ENCODE measurements at places on chromosomes 4 and X. TPM values are rescaled to one million over a fixed set of nuclear protein-coding genes. Genes with fewer than 3 reads are reported as not detected.

DNA sequence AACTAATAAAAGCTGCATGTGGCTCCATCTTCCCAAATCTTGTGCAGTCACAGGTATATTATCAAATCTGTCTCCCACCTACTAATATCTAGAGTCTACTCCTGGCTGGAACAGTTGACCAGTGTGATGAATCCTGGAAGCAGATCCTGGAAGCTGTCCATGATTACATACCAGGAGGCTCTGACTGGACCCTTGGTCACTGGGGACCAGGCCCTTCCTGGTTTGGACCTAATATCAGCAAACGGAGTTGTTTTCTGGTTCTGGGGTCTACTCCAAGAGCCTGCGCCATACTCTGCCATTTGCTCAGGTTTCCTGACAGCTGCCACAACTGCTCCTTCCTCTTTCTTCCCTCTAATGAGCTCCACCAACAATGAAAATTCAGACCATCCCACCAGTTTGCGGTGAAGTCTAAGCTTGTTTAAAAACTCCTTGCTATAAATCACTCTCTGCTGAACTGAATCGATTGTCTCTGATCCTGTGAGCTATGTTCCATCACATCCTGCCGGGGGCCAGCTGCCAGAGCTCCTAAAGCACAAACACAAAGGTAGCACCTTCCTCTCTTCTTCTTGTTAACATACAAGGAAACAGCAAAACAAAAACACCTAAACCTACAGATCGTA lies 114.2 kb downstream of the PALLD start:
- H3K27me3 ChIP-seq = no peaks in the 10 kb centered on the region
- H3K36me3 ChIP-seq = no peaks in the 10 kb centered on the region
- DNase-seq = no peak
- no peak overlapping the region for H3K4me3 ChIP-seq
- peaks cover 24% of the 10 kb centered on the region for H3K4me1 ChIP-seq

PLP1 gene
- total RNA-seq = 1.7 TPM

GRCh38 chrX:45740291-45740690 lies 539.6 kb upstream of the DIPK2B start:
- DNase-seq = no peak
- H3K4me3 ChIP-seq = no peak overlapping the region
- no peaks in the 10 kb centered on the region for H3K4me1 ChIP-seq
- H3K27ac ChIP-seq = no peak overlapping the region

CSAG2 gene
- total RNA-seq = not detected

- H3K27me3 ChIP-seq = no peaks in the 10 kb centered on the region
- H3K4me1 ChIP-seq = peaks cover 4% of the 10 kb centered on the region
- no peak overlapping the region for H3K27ac ChIP-seq
- H3K36me3 ChIP-seq = no peaks in the 10 kb centered on the region
- no peak overlapping the region for H3K4me3 ChIP-seq
- no peak for DNase-seq
Observed at GRCh38 chr4:152540293-152540674, 4.4 kb upstream of the FBXW7 start.

GRCh38 chr4:186650401-186651180 lies 73.1 kb downstream of the FAT1 start:
- no peak overlapping the region for H3K4me3 ChIP-seq
- H3K27ac ChIP-seq = no peak overlapping the region
- no peaks in the 10 kb centered on the region for H3K27me3 ChIP-seq
- no peak for DNase-seq
- H3K36me3 ChIP-seq = no peaks in the 10 kb centered on the region

- no peaks in the 10 kb centered on the region for H3K36me3 ChIP-seq
- DNase-seq = no peak
- H3K27me3 ChIP-seq = no peaks in the 10 kb centered on the region
- no peaks in the 10 kb centered on the region for H3K4me1 ChIP-seq
Observed at GRCh38 chrX:39144956-39145355, 343.7 kb downstream of the MID1IP1 start.

DNA sequence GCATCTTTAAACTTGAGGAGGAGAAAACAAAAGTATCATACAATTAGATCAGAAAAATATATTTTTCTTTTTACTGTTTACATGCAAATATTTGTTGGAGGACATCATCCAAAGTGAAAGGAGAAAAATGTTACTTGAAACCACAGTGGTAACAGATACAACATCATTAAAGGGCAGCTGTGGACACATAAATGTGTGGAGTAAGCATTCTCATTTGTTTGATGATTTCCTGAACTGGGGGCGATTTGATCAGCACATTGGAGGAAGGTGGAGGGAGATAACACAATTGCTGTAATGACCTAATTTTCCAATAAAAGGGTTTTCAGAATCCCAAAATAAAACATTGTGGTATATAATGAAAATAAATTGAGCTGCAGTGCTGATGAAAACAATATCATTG lies 314.5 kb upstream of the HS3ST1 start:
- peaks cover 27% of the 10 kb centered on the region for H3K4me1 ChIP-seq
- no peaks in the 10 kb centered on the region for H3K27me3 ChIP-seq
- H3K36me3 ChIP-seq = no peaks in the 10 kb centered on the region
- DNase-seq = no peak
- no peak overlapping the region for H3K4me3 ChIP-seq

DNA sequence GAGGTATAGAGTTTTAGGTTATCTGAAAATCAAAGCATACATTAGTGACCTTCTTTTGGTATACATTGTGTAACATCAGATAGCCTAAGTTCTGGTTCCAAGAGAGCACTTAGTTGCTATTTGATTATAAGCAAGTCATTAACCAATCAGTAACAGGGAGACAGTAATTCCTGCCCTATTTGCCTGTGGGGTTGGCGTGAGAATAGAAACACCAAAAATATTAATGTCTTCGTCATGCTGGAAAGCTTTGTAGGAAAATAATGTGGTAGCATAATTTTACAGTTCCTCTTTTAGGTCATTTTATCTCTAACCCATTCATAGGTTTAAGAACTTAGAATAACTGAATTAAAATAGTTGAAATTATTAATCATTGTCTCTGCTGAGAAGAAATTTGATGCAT lies 37.8 kb downstream of the NPNT start:
- H3K4me1 ChIP-seq = peaks cover 13% of the 10 kb centered on the region
- H3K4me3 ChIP-seq = no peak overlapping the region
- H3K27me3 ChIP-seq = no peaks in the 10 kb centered on the region
- peaks cover 7% of the 10 kb centered on the region for H3K36me3 ChIP-seq

ZNF630 gene
- total RNA-seq = 3.2 TPM

GRCh38 chrX:125398959-125399440 lies 79.3 kb downstream of the TEX13C start:
- no peaks in the 10 kb centered on the region for H3K4me1 ChIP-seq
- no peak for DNase-seq
- no peak overlapping the region for H3K27ac ChIP-seq
- no peaks in the 10 kb centered on the region for H3K27me3 ChIP-seq

- no peaks in the 10 kb centered on the region for H3K36me3 ChIP-seq
- H3K27me3 ChIP-seq = no peaks in the 10 kb centered on the region
- H3K4me1 ChIP-seq = peaks cover 5% of the 10 kb centered on the region
Observed at GRCh38 chrX:34656467-34656841, 631 bp downstream of the TMEM47 start.

- no peak overlapping the region for H3K27ac ChIP-seq
- H3K4me3 ChIP-seq = no peak overlapping the region
- no peaks in the 10 kb centered on the region for H3K27me3 ChIP-seq
- no peaks in the 10 kb centered on the region for H3K4me1 ChIP-seq
- H3K36me3 ChIP-seq = no peaks in the 10 kb centered on the region
Observed at GRCh38 chrX:70508296-70508911, 63.8 kb downstream of the DLG3 start.

DMD gene
- total RNA-seq = 224 TPM

RXFP1 gene
- total RNA-seq = 0.35 TPM

FDCSP gene
- total RNA-seq = not detected

GRCh38 chr4:108034565-108034964 lies 44.9 kb downstream of the HADH start:
- H3K4me3 ChIP-seq = no peak overlapping the region
- no peaks in the 10 kb centered on the region for H3K4me1 ChIP-seq
- H3K27ac ChIP-seq = no peak overlapping the region
- DNase-seq = no peak

GRCh38 chr4:32340591-32340990 lies 1620.4 kb downstream of the PCDH7 start:
- no peak overlapping the region for H3K27ac ChIP-seq
- no peaks in the 10 kb centered on the region for H3K36me3 ChIP-seq
- DNase-seq = no peak
- H3K4me3 ChIP-seq = no peak overlapping the region
- H3K4me1 ChIP-seq = no peaks in the 10 kb centered on the region

CXCL9 gene
- 1.2 TPM for total RNA-seq

DNA sequence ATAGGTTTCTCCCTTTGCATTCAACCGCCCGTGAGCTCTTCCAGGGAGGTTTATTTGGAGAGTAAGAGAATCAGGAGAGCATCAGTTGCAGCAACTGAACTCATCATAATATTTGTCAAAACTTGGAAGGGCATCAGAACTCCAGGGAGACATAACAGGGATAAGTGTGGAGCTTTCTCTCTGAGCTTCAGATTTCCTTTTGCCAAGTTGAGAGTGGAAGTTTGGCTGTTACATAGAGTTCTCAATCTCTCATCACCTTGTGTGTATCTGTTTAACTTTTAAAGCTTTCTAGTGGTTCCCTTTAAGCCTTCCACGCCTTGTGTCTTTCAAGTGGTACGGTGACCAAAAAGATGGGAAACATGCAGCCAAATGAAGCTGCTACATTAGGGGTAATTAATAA lies 18.8 kb downstream of the BMP3 start:
- no peaks in the 10 kb centered on the region for H3K4me1 ChIP-seq
- DNase-seq = no peak
- no peak overlapping the region for H3K4me3 ChIP-seq
- H3K27me3 ChIP-seq = no peaks in the 10 kb centered on the region

- no peak overlapping the region for H3K4me3 ChIP-seq
- no peaks in the 10 kb centered on the region for H3K4me1 ChIP-seq
- H3K36me3 ChIP-seq = no peaks in the 10 kb centered on the region
- no peak for DNase-seq
- no peaks in the 10 kb centered on the region for H3K27me3 ChIP-seq
Observed at GRCh38 chrX:3449287-3449686, 102.8 kb upstream of the MXRA5 start.

GRCh38 chr4:182809417-182810102 lies 107.6 kb downstream of the DCTD start:
- no peaks in the 10 kb centered on the region for H3K27me3 ChIP-seq
- no peaks in the 10 kb centered on the region for H3K36me3 ChIP-seq
- no peak overlapping the region for H3K27ac ChIP-seq
- H3K4me3 ChIP-seq = no peak overlapping the region

- no peak overlapping the region for H3K27ac ChIP-seq
- H3K36me3 ChIP-seq = no peaks in the 10 kb centered on the region
- no peaks in the 10 kb centered on the region for H3K27me3 ChIP-seq
Observed at GRCh38 chrX:15908603-15909290, 54.1 kb upstream of the AP1S2 start.

- no peaks in the 10 kb centered on the region for H3K27me3 ChIP-seq
- H3K36me3 ChIP-seq = no peaks in the 10 kb centered on the region
- H3K4me1 ChIP-seq = no peaks in the 10 kb centered on the region
- no peak overlapping the region for H3K4me3 ChIP-seq
Observed at GRCh38 chr4:4217113-4217512, 9.6 kb downstream of the OTOP1 start.

GRCh38 chrX:70525733-70526132 lies 81.1 kb downstream of the DLG3 start:
- H3K4me3 ChIP-seq = no peak overlapping the region
- H3K36me3 ChIP-seq = no peaks in the 10 kb centered on the region
- H3K27ac ChIP-seq = no peak overlapping the region
- no peaks in the 10 kb centered on the region for H3K4me1 ChIP-seq
- DNase-seq = no peak

- no peaks in the 10 kb centered on the region for H3K4me1 ChIP-seq
- H3K4me3 ChIP-seq = no peak overlapping the region
- DNase-seq = no peak
- no peaks in the 10 kb centered on the region for H3K27me3 ChIP-seq
- H3K36me3 ChIP-seq = no peaks in the 10 kb centered on the region
- H3K27ac ChIP-seq = no peak overlapping the region
Observed at GRCh38 chr4:140113653-140114052, 40.3 kb downstream of the MAML3 start.

- H3K27ac ChIP-seq = no peak overlapping the region
- H3K36me3 ChIP-seq = no peaks in the 10 kb centered on the region
- no peak overlapping the region for H3K4me3 ChIP-seq
- H3K27me3 ChIP-seq = no peaks in the 10 kb centered on the region
- no peak for DNase-seq
Observed at GRCh38 chr4:55568905-55569504, 22.3 kb upstream of the CLOCK start.

DNA sequence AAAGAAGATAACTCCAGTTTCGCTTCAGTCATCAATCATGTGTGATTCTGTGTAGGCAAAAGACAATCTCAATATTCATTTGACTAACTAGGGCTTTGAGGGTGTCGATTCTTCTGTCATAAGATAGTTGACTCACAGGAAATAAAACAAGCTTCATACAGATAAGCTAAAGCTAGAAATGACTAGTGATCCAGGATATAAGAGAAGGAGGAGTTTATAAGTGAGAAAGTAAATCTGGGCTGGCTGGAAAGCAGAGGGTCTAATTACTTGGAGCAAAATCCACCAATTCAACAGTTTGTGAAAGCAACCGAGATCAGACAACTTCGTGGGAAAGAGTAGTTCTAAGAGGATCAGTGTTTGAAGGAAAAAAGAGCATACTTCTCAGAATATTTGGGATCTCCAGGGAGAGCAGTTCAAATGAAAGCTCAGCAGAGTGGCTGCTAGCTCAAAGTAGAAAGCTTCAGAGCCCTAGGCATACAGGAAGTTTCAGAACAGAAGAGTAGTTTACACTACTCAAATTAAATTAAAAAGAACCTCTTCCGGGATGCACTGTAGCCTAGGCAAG lies 429.3 kb downstream of the INPP4B start:
- H3K4me1 ChIP-seq = peaks cover 3% of the 10 kb centered on the region
- no peak overlapping the region for H3K27ac ChIP-seq
- H3K27me3 ChIP-seq = no peaks in the 10 kb centered on the region
- DNase-seq = no peak

DNA sequence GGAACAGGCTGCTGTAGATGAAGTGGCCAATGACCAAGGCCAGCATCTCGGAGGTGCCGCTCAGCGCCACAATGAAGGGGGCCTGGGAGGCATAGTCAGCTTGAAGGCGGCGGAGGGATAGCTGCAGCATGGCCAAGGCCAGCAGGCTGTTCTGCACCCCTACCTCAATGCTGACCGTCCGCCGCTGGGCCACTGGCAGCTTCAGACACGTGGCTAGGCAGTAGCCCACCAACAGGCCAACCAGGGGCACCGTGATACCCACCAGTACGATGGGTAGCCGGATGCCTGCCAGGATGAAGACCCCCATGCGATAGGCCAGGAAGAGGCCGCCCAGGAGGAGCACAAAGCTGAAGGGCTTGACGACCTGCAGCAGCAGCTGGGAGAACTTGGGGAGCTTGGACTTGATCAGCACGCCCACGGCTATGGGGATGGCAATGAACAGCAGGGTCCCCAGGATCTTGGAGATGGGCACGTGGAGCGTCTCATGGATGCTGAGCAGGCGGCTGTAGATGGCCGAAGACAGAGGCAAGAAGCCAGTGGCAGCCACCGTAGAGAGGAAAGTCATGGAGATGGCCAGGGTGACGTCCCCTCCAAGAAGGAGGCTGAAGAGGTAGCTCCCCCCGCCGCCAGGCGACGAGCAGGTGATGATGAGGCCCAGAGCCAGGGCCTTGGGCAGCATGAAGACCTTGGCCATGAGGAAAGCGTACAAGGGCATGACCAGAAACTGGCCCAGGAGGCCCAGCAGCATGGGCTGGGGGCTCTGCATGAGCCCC lies 1.3 kb upstream of the UBL4A start:
- H3K27me3 ChIP-seq = no peaks in the 10 kb centered on the region
- peaks cover 5% of the 10 kb centered on the region for H3K36me3 ChIP-seq
- H3K27ac ChIP-seq = peak overlapping the region; percentile 55
- DNase-seq = no peak

Measured in thoracic aorta (tissue), 2 donors.